Kidney (tissue), 22 donors: ENCODE measurements at places on chromosomes 5 and 9.

GRCh38 chr9:132582786-132583583 is 579 bp downstream of the BARHL1 start:
- no peak for DNase-seq

DNA sequence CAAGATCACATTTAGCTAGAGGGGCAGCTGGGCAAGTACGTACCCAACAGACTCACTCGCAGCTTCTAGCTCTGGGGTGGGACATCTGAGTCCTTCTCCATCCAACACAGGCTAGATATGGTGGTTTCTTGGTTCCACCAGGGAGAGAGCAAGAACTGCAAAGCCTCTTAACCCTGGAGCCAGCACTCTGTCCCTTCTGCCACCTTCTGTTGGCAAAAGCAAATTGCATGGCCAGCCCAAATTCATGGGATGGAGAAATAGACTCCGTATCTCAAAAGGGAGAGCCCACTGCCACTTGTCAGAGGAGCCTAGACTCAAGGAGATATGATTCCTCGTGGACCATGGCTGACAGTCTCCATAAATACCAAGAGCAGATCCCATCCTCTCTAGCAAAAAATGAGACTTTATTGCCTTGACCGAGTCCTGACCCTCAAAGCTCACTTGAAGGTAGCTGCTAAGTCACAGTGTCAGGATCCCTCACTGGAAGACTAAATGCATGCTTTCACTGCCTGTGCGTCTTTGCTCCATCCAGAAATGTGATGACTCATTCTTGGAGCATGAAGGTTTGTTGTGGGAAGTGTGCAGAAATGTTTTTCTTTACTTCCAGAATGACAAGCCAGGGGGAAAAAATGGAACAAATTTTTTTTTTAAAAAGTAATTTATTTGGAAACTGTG is 28.8 kb upstream of the ROR2 start:
- no peak for DNase-seq

DNA sequence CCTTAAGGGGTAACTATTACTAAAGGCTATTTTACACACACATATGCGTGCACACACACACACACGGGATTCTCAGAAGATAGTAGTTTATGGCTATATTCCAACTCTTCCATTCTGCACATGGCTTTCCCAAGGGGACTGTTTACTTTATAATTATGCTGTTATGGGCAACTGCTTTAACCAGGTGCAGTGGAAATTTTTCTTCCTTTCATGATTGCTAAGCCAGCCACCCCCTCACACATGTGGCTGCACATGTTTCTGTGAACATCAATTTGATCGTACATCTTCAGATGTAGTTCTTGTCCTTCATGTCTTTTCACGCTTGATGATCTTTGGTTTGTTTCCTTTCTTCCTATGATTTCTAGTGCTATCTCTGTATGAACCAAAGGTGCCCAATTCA is 37.0 kb downstream of the MRPS30 start:
- no peak for DNase-seq

GRCh38 chr9:115400796-115401195 is 282.8 kb upstream of the TNC start:
- peak; percentile 52 for DNase-seq
